ENCODE measurements at places on chromosomes 1 and 21.

DNA sequence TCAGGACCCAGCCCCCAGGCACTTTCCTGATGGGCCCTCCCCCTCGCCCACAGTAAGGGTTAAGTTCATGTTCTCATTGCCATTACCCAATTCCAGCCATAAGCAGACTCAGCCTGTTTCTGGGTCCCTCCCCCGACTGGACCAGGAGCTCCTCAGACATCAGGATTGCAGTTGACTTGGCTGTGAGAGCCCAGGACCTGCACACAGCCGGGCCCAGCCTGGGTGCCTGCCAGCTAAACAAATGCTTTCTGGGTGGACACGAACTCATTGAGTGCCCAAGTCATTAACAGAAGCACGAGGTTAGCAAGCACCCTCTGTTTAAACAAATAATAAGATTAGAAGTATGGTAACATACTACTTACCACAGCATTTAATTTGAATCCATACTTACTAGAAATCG, 147.9 kb upstream of the POU3F1 start:
- no peak for DNase-seq

DNA sequence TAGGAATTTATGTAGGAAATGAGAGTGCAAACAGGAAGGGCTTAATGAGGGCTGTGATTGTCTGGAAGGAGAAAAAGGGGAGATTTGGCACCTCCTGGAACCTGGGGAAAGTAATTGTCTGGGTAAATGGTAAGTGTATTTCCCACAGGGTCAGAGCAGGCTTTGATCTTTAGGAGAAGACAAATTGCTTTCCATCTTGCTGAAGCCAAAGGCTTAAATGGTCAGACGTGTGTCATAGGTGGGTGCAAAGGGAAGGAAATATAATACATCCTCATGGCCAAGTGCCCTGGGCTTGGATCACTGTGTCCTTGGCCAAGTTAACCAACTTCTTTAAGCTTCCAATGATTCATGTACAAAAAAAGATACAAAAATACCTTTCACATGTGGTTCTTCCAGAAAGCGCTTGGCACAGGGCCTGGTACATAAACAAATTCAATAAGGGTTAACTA, 1.3 kb upstream of the DUSP23 start:
- no peak for DNase-seq

DNA sequence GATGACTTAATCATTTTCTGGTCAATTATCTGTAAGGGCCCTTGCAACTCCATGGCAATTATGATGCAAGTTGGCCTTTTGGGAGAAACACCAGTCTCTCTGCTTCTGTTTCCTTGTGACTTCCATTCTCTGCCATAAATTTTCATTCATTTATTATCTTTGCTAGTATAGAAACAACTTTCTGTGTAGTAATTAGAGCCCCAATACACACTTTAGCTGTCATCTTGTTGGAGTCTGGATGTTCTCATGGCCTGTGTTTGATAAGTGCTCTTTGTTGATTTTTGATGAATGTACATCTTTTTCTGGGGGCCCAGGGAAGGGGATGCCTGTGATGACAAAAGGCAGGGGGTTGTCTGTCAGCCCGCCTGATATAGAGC, 22.4 kb downstream of the PROX1 start:
- DNase-seq, result no peak

DNA sequence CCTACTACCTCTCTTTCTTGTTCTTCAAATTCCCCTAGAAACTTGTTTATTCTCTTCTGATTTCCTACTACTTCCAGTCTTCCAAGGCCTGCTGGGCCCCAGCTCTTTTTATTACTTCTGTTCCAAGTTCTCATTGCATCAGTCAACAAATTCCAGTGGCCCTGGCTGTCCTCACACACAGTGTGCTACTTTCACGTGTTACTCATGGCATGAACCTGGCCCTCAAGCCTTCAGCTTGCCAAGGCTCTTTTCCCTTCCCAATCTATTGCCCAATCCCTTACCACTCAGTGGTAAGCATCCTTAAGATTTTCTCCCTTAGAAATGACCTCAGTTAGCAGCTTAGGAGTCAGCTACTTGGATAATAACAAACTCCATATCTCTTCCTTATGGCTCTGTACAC, 613.5 kb downstream of the LMO4 start:
- no peak for DNase-seq

GRCh38 chr1:78143152-78143551, 97.4 kb downstream of the GIPC2 start:
- DNase-seq, result no peak

DNA sequence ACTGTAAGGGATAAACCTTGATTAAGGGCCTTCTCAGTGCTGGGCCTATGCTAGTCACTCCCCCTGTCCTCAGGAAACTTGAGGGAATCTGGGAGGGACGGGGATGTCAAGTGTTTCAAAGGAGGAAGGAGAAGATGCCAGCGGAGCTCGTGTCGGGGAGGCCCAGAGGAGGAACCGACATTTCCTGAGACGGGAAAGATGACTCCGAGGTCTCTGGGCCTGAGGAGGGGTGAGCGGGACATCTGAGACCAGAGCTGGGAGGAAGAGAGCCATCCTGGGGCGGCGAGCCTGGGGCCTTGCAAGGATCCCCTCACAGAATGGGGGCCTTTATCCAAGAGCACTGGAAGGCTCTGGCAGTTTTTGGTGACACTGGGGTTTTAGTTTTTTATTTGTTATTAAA, 10.4 kb downstream of the SLC66A1 start:
- no peak for DNase-seq

- no peak for DNase-seq
Observed at GRCh38 chr21:17780539-17780938, 38.6 kb downstream of the C21orf91 start.

DNA sequence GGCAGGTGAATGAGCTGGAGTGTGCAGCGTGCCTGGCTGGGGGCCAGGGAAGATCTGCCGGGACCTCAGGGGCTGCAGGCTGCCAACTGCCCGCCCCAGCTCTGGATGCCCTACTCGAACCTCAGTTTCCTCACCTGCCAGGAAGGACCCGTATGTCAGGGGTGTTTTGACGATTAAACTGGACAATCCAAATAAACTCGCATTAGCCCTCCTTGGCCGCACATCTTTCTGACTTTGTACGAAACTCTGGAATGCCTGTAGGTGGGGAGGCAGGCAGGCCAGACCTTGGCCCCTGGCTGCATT, 8.3 kb upstream of the ZNF669 start:
- DNase-seq, result no peak
